ENCODE measurements at places on chromosomes 13 and 19.

DNA sequence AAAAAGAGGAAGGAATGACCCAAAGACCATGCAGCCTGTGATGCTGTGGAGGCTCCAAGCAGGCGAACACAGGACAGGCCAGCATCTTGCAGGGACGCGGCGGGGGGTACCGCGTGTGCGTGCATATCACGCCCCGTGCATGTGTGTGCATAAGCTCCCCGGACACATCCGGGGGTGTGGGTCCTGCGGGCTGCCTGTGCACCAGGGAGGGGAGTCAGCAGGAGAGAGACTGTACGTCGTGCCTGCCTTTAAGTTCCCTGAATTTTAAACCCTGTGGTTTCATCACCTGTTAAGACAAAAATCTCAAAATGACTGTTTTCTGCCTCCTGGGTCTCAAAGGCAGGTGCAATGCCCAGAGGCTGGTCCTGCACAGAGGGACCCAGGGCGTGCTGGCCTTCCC, 16.6 kb downstream of the ADAT3 start:
- DNase-seq = peak; percentile 23

- DNase-seq = no peak
Observed at GRCh38 chr13:90839061-90839460, 508.4 kb upstream of the MIR17HG start.

- no peak for DNase-seq
Observed at GRCh38 chr19:51163257-51163656, 21.2 kb downstream of the SIGLEC7 start.

GRCh38 chr13:79445968-79446645, 34.8 kb upstream of the NDFIP2 start:
- no peak for DNase-seq

- no peak for DNase-seq
Observed at GRCh38 chr19:945401-946252, 19.8 kb downstream of the ARID3A start.

- DNase-seq = no peak
Observed at GRCh38 chr13:34628209-34628682, 313.8 kb upstream of the NBEA start.

- peak; percentile 37 for DNase-seq
Observed at GRCh38 chr13:90968166-90968904, 379.2 kb upstream of the MIR17HG start.

GRCh38 chr13:75151081-75151643, 330.8 kb downstream of the TBC1D4 start:
- DNase-seq = no peak

DNA sequence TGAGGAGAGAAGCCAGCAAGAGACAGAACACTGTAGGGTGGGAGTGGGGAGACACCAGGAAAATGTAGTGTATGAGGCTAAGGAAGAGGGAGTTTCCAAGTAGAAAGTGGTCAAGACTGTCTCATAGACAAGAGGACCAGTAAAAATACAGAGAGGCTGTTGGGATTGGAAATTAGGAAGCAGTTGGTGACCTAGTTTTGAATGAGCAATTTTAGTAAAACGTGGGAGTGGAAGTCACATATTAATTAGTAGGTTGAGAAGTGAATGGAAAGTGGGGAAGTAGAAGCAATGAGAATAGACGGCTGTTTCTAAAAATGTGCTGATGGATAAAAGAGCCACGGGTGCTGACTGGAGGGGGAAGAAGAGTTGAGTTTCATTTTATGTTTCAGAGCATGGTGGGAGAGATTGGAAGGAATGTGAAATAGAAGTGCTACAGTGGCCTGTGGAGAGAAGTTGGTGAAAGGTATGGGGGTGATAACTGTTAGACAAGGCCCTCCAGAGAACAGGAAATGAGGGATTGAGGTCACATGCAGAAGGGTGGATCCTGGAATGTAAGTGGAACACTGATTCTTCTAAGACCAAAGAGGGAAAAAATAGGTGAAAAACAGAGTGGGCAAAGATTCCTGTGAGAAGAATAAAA, 247.3 kb downstream of the MTUS2 start:
- DNase-seq = peak; percentile 26

- DNase-seq = no peak
Observed at GRCh38 chr13:67440236-67440975, 210.3 kb upstream of the PCDH9 start.

GRCh38 chr19:28494461-28494860, 718.5 kb downstream of the UQCRFS1 start:
- no peak for DNase-seq
